ENCODE measurements at places on chromosomes 5 and 9.

- no peak for DNase-seq
Measured at GRCh38 chr5:57503433-57503832, 20.8 kb upstream of the ACTBL2 start.

GRCh38 chr5:149773291-149774095, 43.4 kb downstream of the PPARGC1B start:
- no peak for DNase-seq

GRCh38 chr5:37576552-37576951, 197.4 kb downstream of the WDR70 start:
- DNase-seq = no peak

DNA sequence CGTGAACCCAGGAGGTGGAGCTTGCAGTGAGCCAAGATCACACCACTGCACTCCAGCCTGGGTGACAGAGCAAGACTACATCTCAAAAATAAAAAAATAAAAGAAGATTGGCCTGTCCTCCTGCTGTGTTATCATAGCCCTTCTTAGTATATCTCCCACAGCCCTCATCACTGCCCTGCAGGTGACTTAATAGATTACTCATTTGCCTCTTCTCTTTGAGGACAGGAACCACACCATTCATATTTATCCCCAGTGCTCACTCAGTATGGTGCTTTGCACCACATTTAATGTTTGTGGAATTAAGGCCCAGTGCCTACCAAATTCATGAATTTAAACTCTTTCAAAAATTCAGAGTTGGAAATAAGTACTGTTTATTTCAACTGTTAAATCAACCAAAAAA, 10.3 kb downstream of the IDNK start:
- no peak for DNase-seq

- no peak for DNase-seq
Measured at GRCh38 chr5:138659561-138659960, 84.4 kb upstream of the HSPA9 start.

GRCh38 chr5:31366941-31367340, 165.0 kb downstream of the DROSHA start:
- DNase-seq = no peak

GRCh38 chr5:158483281-158483860, 616.3 kb downstream of the EBF1 start:
- no peak for DNase-seq

DNA sequence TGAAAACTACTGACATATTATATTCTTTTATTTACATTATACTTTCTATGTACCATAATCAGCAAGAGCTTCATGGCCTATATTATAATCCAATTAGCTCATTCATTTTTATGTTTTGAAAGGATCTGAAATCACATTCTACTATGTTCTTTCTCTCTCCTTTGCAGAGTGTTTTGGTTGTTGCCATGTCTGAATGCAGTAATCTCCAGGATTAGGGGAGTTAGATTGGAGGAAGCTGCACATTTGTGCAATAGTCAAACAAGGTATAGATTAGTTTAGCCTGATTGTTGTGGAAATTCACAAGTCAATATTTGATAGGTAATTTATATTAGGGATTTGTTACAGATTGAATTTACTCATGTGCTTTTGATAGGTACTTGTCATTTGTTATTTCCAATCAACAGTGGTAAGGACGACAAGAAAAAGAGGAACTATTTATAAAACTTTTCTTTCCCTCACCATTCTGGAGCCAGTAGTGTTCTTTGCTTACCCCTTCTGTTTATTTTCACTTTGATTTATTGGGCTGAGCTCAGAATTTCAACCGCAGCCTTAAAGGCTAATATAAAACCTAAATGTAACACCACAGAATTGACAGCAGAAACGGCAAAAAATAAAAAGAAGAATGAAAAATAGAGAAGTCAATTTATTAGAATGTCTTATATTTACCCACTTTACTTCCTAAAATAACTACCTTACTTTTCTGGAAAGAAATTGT, 597.0 kb downstream of the CHSY3 start:
- DNase-seq = no peak

DNA sequence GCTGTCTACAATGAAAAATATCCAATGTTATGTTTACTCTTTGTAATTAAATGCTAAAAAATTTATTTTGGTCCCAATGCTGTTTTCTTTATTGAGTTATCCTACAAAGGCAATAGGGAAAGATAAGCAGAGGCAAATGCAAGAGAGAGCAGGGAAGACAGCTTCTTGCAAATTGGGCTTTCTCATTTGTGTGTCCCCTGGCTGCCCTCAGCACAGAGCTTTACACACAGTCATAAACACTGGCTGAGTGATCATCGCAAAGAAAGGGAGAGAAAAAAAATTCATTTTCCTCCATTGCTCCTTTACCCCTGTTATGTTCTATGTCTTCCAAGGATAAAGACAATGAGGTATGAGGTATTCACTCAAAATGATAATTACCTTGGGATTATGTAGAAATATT, 2.3 kb upstream of the TSSK1B start:
- DNase-seq = no peak

DNA sequence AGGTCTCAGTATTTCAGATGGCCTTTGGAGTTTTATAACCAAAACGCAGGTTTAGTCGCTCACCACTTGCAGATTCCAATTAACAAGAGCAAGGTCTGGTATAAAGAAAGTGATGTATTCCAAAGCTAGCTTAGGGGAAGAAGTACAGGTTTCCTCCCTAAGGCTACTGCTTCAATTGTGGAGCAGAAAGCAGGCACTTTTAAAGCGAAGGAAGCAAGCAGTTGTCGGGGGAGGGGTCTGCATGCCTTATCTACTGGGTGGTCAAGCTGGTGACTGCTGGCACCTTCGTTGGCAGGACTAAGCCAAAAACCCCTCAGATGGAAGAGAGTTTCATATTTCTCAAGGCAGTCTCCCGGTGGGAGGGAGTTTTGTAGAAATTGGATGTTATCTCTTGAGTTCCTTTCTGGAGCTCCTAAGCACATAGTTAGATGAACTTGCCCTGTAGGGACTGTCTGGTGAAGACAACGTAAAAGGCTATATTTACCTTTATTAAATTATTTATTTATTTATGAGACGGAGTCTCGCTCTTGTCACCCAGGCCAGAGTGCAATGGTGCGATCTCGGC, 1.6 kb upstream of the TMEM245 start:
- DNase-seq = no peak

- no peak for DNase-seq
Measured at GRCh38 chr9:98410185-98410697, 154.8 kb upstream of the TBC1D2 start.

- no peak for DNase-seq
Measured at GRCh38 chr5:136225796-136226195, 32.8 kb upstream of the SMIM32 start.

GRCh38 chr5:65981548-65981947, 55.2 kb downstream of the ERBIN start:
- no peak for DNase-seq

DNA sequence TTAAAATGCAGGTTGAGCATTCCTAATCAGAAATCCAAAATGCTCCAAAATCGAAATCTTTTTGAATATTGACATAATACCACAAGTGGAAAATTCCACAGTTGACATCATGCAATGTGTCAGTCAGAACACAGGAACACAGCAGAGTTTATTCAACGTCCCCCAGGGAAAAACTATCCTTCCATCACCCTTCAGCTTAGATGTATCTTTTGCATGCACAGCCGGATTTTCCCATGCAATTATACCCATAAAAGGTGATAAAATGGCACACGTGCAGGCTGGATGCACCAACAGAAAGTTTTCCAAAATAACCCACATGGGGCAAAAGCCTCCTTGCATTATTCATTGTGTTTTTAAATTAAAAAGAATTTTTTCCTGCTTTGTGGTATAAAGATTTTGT, 71.2 kb downstream of the RAB24 start:
- DNase-seq = no peak

DNA sequence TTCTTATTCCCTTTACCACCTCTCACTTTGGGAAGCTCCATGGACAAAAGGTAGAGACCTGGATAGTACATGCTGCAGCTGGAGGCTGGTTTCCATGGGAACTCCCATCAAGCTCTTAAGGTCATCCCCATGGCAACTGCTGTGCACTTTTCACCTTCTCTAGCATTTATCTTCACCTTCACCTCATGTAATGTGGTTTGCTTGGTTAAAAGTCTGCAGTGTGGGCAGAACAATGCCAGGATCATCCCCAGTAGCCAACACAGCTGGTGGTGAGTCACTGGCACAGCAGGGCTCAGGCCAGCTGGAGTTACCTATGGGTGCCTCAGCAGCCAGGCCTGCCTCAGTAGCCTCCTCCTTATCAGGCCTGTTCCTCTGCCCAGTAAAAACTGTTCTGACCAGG, 210.5 kb downstream of the GRIA1 start:
- DNase-seq = no peak

DNA sequence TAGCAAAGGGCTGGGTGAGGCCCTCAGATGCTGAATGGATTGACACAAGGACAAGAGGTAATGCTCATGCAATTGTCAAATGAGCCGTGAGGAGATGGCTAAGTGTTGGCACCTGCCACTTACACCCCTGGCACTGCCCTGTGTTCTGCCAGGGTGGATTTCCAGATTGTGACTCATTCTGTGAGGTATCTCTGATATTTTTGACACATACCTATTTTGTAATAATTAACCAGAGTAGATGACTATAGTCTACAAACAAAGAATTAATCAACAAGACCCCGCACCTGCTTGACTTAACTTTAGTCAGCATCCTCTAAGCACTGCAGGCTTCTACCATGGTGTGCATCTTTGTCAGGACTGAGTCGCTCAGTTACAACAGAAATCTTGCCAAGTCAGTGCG, 200.8 kb downstream of the DIRAS2 start:
- peak; percentile 51 for DNase-seq

DNA sequence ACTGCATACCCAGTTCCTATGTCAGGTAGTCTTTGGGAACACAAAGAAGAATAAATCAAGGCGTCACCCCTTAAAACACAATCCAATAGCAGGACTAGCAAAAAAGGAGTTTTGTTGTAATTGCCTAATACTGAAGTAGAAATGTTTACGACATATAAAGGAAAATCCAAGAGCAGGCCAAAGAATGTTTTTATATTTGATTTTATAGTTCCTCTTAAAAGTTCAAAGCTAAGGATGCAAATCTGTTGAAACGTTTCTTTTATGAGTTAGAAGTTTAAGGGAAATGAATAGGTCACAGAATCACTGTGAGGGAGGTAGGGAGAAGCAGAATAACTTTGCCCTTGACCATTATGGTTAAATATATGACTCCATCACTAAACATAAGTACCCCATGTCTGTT, 136.1 kb downstream of the PAM start:
- DNase-seq = no peak

- no peak for DNase-seq
Measured at GRCh38 chr5:6376974-6377520, 1.3 kb downstream of the MED10 start.

DNA sequence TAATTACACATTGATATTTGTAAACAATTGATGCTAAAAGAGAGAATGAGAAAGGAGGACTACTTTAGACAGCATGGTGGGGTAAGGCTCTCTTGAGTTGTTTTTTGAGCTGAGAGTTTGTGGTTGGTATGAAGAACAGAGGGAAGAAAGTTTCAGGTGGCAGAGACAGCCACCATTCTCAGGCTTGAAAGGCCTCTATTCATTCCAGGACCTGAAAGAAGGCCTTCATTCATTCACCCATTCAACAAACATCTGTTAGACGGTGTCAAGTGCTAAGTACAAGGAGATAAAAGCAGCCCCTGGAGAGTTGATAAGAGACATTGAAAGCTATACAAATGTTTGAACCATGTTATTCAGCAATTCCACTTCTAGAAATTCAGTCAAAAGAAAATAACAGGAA, 21.7 kb upstream of the ADAM19 start:
- no peak for DNase-seq

- no peak for DNase-seq
Measured at GRCh38 chr5:138605254-138605972, 30.2 kb upstream of the HSPA9 start.

Data from NCI-H2029 (cell line).